Psoas muscle (tissue), 8 donors: ENCODE measurements at places on chromosomes 3 and 15. TPM values are rescaled to one million over a fixed set of nuclear protein-coding genes. Genes with fewer than 3 reads are reported as not detected.

- DNase-seq: no peak
Measured at GRCh38 chr3:189236352-189236751, 64.6 kb downstream of the TPRG1 start.

The TMEM40 gene
- 3.0 TPM for total RNA-seq

The SLMAP gene
- 106 TPM for total RNA-seq

- DNase-seq: no peak
Measured at GRCh38 chr3:114941626-114942309, 205.3 kb downstream of the ZBTB20 start.

DNA sequence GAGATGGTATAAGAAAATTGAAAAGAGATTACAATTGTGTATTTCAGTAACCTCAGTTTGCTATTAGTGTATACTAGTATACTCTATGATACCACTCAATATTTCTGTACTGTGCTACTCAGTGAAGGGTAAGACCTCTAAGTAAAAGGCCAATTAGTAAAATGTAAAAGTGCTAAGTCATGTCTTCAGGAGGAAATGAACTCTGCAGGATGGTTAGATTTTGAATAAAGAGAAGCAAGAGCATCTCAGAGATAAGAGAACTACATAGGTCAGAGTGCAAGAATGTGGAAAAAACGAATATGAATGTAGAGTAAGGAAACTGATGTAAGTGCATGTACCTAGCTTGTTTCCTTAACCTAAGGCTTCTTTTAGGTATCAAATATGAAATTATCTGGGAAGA is 796.6 kb upstream of the GBE1 start:
- DNase-seq: no peak
